Prostate gland (tissue), 2 donors: ENCODE measurements at places on chromosomes 16 and 17. TPM values are rescaled to one million over a fixed set of nuclear protein-coding genes. Genes with fewer than 3 reads are reported as not detected.

CCL11 gene
- total RNA-seq: 1.1 TPM

NPIPB13 gene
- total RNA-seq: 0.82 TPM

FBXW10 gene
- total RNA-seq: 1.8 TPM

RDM1 gene
- 2.4 TPM for total RNA-seq

TEX19 gene
- total RNA-seq: 10.6 TPM

DNA sequence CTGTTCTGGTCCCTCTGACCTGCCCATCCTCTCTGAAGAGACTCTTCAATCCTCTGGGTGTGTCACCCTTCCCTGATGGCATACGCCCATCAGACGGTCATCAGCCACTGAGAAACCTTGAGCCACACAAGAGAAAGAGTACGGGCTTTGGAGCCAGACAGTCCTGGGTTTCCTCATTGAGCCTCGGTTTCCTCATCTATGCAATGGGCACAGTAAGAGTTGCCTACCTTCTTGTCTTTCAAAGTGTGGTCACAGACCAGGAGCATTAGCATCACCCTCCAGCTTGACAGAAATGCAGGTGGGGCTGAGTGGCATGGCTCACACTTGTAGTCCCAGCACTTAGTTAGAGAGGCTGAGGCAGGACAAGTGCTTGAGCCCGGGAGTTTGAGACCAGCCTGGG lies 26.1 kb upstream of the MEAK7 start:
- no peak overlapping the region for H3K4me3 ChIP-seq
- H3K4me1 ChIP-seq: peaks cover 13% of the 10 kb centered on the region
- no peak for DNase-seq
- no peaks in the 10 kb centered on the region for H3K27me3 ChIP-seq
- H3K27ac ChIP-seq: no peak overlapping the region

DNA sequence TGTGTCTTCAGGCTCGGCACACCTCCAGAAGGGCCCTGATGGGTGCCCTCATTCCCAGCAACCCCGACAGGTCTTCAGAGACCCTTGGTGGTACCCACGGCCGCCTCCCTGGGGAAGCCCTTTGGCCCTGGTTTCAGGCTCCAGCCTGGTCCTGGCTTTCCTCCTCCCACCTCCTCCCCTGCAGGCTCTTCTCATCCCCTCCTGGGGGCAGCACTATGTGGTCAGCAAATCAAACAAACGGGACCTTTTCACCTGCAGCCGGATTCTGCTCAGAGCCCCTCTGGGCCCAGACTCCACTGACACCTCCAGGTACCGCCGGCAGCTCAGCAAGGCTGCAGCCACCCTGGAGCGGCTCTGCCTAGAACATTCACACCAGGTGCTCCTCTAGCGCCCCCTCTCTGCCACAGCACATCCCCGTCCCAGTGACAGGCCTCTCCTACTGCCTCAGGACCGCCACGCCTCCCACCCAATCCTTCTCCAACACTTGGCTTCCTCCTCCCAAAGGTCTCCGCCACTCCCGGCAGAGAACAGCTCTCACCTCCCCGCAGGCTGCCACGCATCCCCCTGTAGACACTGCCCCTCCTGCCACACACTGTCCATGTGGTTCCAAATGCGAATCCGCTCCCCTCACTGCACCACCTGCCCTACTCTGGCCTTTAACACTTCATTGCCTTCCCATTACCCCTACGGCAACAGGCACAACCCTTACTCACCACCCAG lies 12.0 kb downstream of the CORO7 start:
- no peaks in the 10 kb centered on the region for H3K4me1 ChIP-seq
- no peak overlapping the region for H3K27ac ChIP-seq
- no peaks in the 10 kb centered on the region for H3K27me3 ChIP-seq
- peaks cover 7% of the 10 kb centered on the region for H3K36me3 ChIP-seq

DNA sequence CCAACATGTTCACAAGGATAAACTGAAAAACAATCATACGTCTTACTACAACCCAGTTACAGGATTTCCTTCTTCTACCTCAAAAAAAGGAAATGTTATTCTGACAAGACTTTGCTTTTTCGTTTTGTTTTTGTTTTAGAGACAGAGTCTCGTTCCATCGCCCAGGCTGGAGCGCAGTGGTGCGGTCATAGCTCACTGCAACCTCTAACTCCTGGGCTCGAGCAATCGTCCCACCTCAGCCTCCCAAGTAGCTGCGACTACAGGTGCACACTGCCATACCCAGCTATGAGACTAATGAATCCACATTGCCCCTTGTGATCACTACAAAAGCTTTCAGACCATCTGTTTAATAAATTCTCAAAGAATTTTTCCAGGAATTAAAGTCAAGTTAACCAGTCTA lies 8.8 kb upstream of the TRIM37 start:
- H3K4me3 ChIP-seq: no peak overlapping the region
- no peaks in the 10 kb centered on the region for H3K4me1 ChIP-seq
- no peaks in the 10 kb centered on the region for H3K27me3 ChIP-seq

DNA sequence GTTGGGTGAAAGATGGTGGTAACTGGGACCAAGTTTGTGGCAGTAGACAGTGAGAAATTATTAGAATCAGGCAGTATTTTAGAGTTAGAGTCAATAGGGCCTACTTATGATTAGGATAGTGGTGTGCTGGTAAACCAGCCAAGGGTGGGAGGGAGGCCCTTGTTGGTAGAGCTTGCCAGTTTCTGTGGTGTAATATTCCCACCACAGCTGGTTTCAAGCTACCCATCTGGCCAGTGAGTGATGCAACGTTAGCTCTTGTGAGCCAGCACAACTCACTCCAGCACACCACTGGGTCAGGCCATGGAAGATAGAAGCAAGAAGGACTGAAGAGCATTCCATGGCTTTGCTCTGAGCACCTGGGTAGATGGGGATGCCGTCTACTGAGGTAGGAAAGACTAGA lies 34.9 kb downstream of the GNAO1 start:
- DNase-seq: no peak
- H3K4me1 ChIP-seq: no peaks in the 10 kb centered on the region
- no peak overlapping the region for H3K27ac ChIP-seq
- H3K27me3 ChIP-seq: no peaks in the 10 kb centered on the region
- H3K36me3 ChIP-seq: no peaks in the 10 kb centered on the region

GRCh38 chr17:50483266-50483665 lies 4.6 kb downstream of the RSAD1 start:
- no peaks in the 10 kb centered on the region for H3K36me3 ChIP-seq
- DNase-seq: no peak
- no peaks in the 10 kb centered on the region for H3K27me3 ChIP-seq
- peaks cover 6% of the 10 kb centered on the region for H3K4me1 ChIP-seq
- H3K4me3 ChIP-seq: no peak overlapping the region
- no peak overlapping the region for H3K27ac ChIP-seq

DNA sequence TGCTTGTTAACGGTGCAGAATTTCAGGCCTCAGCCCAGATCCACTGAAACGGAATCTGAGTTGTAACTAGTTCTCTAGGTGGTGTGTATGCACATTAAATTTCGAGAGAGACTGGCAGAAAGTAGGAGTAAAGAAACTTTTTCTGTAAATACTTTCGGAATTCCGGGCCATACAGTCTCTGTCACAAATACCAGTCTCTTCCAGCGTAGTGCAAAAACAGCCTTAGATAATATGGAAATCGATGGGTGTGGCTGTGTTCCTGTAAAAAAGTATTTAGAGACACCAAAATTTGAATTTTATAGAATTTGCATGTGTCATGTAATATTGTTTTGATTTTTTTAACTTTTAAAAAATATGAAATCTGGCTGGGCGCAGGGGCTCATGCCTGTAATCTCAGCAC lies 109.7 kb downstream of the ABCC1 start:
- no peaks in the 10 kb centered on the region for H3K36me3 ChIP-seq
- DNase-seq: no peak
- H3K4me3 ChIP-seq: no peak overlapping the region
- no peaks in the 10 kb centered on the region for H3K4me1 ChIP-seq

- H3K27me3 ChIP-seq: no peaks in the 10 kb centered on the region
- H3K36me3 ChIP-seq: no peaks in the 10 kb centered on the region
- H3K27ac ChIP-seq: no peak overlapping the region
- no peaks in the 10 kb centered on the region for H3K4me1 ChIP-seq
- H3K4me3 ChIP-seq: no peak overlapping the region
Observed at GRCh38 chr16:48218473-48218872, 25.6 kb upstream of the LONP2 start.

DNA sequence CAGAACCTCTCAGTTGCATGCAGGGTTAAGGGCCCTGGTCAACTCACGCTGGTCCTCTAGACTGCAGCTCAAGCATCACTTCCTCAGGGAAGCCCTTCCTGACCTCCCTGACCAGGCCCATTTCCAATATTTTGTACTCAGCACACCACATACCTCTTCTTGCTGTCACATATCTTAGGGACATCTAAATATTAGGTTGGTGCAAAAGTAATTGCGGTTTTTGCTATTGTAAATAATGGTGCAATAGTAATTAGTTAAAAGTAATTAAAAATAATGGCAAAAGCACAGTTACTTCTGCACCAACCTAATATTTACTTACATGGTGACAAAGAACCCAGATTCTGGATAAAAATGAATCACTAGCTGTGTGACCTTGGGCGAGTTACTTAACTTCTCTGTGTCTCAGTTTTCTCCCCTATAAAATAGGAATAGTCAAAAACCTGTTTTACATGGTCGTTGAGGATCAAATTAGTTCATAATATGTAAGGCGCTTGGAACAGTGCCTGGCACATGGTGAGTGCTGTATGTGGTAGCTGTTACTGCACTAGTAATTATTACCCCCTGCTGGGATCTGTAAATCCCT lies 177.4 kb downstream of the PRKCB start:
- no peak for DNase-seq
- H3K27ac ChIP-seq: no peak overlapping the region
- no peaks in the 10 kb centered on the region for H3K4me1 ChIP-seq
- H3K27me3 ChIP-seq: no peaks in the 10 kb centered on the region
- H3K36me3 ChIP-seq: no peaks in the 10 kb centered on the region

DNA sequence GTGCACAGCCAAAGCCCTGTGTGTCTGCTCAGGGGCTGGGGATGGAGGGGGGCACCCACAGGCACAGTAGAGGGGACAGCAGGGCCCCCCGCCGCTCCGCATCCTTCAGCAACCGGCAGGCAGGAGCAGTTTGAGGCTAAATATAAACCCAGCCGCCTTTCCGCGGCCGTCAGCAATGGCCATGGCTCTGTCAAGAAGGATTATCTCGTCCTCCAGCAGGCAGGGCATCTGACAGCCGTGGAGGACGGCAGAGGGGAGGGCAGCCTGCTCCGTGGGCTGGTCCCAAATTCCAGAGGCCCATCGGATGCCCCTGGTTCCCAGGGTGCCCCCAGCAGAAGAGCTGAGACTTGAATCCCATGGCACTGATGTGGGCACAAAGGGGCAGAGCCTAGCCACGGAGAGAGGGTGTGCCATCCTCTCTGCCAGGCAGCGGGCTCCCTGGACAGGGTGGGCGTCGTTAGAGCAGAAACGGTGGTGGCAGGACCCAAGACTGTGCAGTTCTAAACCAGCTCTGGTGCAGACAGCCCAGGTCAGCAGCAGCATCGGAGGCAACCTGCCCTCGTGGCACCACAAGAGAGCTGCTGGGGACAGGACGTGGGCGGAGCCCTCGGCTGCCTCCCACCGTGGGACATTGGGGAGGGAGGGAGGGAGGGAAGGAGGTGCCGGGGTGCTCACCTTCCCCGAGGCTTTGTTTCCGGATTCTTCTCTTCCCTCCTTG lies 198.8 kb upstream of the CIBAR2 start:
- no peaks in the 10 kb centered on the region for H3K4me1 ChIP-seq
- DNase-seq: no peak
- H3K27ac ChIP-seq: no peak overlapping the region
- H3K27me3 ChIP-seq: no peaks in the 10 kb centered on the region
- H3K4me3 ChIP-seq: no peak overlapping the region
- no peaks in the 10 kb centered on the region for H3K36me3 ChIP-seq

- H3K27me3 ChIP-seq: no peaks in the 10 kb centered on the region
- no peak overlapping the region for H3K4me3 ChIP-seq
- no peaks in the 10 kb centered on the region for H3K4me1 ChIP-seq
- no peak for DNase-seq
Observed at GRCh38 chr16:11193494-11193893, 62.5 kb downstream of the SOCS1 start.

- no peaks in the 10 kb centered on the region for H3K27me3 ChIP-seq
- H3K4me3 ChIP-seq: no peak overlapping the region
- no peak for DNase-seq
- no peak overlapping the region for H3K27ac ChIP-seq
- H3K36me3 ChIP-seq: no peaks in the 10 kb centered on the region
- no peaks in the 10 kb centered on the region for H3K4me1 ChIP-seq
Observed at GRCh38 chr17:70060415-70060814, 14.6 kb upstream of the KCNJ16 start.

- peak overlapping the region; percentile 91 for H3K27ac ChIP-seq
- peak; percentile 40 for DNase-seq
- no peaks in the 10 kb centered on the region for H3K27me3 ChIP-seq
- H3K4me3 ChIP-seq: peak overlapping the region; percentile 79
Observed at GRCh38 chr17:68248199-68248825, 469 bp downstream of the AMZ2 start.

GRCh38 chr17:49899191-49899485 lies 51.3 kb upstream of the TAC4 start:
- peaks cover 8% of the 10 kb centered on the region for H3K27me3 ChIP-seq
- H3K27ac ChIP-seq: no peak overlapping the region

DNA sequence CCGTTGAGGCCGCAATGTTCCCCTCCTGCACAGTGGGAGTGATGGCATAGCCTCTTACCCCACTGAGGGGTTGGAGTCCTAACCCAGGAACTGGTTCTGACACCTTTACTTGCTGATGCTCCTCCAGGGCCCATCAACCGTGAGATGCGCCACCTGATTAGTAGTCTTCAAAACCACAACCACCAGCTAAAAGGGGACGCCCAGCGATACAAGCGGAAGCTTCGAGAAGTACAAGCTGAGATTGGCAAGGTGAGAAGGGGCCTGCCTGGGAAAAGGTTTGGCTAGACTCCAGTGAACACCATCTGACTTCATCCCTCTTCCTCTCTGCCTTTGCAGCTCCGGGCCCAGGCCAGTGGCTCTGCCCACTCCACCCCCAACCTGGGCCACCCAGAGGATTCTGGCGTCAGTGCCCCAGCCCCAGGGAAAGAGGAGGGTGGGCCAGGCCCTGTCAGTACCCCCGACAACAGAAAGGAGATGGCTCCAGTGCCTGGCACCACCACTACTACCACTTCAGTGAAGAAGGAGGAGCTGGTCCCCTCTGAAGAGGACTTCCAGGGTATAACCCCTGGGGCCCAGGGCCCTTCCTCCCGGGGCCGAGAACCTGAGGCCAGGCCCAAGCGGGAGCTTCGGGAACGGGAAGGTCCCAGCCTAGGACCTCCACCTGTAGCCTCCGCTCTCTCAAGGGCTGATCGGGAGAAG lies 5.8 kb downstream of the RNF40 start:
- no peak overlapping the region for H3K27ac ChIP-seq
- peaks cover 11% of the 10 kb centered on the region for H3K4me1 ChIP-seq
- no peak overlapping the region for H3K4me3 ChIP-seq
- H3K27me3 ChIP-seq: no peaks in the 10 kb centered on the region
